Stimulated activated CD4-positive, alpha-beta T cell treated with anti-CD3 and anti-CD28 coated beads, TNF-alpha, amount 100 ng/mL, for 48 hours (primary cell): ENCODE measurements at places on chromosomes 2 and 18.

- DNase-seq = no peak
Measured at GRCh38 chr2:11132036-11132671, 23.1 kb upstream of the SLC66A3 start.

DNA sequence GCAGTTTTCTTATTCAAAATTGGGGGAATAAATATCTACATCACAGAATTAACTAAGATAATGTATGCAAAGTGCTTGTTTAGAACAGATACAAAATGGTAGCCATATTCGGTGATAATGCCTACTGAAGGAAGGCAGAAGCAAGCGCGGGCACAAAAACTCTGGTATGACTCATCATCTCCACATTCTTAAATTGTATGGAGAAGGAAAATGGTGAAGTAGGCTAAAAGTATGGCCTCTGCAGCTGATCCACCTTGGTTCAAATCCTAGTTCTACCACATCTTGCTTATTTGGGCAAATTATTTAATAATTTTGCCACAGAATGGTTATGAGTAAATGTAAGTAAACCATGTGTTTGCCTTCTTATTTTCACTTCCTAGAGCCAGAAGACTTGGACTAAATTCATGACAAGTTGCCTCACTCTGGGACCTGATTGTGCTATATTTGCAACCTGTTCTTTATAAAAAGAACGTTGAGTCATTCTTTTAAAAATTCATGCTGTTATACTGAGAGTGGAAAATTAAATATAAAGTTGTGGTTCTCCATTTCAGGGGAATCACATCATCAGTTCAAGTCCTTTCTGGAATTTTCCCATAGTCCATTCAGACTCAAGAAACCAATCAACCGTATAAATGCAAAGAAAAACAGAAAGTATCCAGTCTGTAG is 9.0 kb upstream of the CDK15 start:
- DNase-seq = no peak

- no peak for DNase-seq
Measured at GRCh38 chr2:12330916-12331315, 385.8 kb upstream of the TRIB2 start.

DNA sequence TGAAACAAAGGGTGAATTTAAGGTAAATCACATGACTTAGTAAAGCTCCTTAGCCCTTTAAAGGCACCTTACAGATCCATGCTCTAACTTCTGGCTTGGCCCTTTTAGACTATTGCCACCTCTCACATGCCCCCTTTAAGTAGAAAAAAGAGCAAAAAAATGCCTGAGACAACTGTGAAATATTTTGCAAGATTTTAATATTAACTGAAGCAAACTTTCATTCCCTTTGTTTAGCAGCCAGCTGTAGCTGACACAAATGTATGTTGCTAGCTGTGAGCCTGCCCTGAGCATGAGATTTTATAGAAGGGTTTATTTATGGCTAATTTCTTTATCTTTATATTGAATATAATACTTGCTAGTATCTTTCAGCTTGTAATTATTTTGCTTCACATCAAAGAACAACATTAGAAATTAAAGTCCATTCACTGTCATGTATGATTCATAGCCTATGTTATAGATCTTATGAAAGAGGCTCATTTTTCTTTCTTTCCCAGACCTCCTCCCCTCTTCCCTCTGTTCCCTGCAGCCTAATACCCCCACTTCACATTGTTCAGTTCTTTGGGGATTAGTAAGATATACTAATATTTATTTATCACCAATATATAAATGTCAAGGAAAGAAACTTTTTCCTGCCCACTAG is 637.2 kb upstream of the ZEB2 start:
- no peak for DNase-seq

GRCh38 chr2:79740879-79741443 is 228.1 kb downstream of the CTNNA2 start:
- DNase-seq = no peak

GRCh38 chr2:66724241-66724640 is 289.3 kb downstream of the MEIS1 start:
- no peak for DNase-seq

DNA sequence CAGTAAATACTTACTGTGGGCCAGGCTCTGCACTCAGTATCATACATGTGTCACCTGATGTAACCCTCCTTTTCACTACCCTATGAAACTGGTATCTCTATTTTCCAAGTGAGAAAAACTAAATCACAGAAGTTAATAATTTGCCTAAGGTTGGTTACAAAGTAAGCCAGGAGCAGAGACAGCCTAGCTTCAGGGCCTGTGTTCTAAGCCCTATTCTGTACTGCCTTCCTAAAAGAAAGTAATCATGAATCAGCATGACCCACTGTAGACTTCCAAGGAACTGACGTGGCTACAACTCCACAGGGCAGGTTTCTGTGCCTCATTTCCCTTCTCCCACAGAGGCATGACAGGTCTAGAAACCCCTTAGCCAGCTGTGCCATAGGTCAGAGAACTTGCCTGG is 14.3 kb downstream of the ZNF142 start:
- DNase-seq = no peak

GRCh38 chr2:198400999-198401398 is 596.6 kb downstream of the PLCL1 start:
- no peak for DNase-seq

- DNase-seq = no peak
Measured at GRCh38 chr2:239961662-239962613, 63.2 kb downstream of the NDUFA10 start.

DNA sequence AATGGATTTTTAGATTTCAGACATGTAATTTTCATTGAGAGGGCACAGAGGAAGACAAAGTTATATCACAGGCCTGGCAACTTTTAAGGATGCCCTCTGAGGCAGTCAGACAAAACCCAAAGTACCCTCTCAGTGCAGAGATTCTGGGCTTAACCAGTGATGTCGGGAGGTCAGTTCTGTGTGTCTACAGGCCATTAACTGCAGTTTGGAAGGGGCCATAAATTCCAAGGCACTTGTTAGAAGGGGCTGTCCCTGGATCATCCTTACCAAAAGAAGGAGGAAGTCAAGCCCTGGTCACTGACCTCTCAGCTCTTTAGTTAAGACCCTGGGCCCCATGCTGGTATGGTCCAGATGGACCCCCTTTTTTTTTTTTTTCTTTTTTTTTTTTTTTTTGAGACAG is 60.7 kb downstream of the LRRFIP1 start:
- DNase-seq = no peak

DNA sequence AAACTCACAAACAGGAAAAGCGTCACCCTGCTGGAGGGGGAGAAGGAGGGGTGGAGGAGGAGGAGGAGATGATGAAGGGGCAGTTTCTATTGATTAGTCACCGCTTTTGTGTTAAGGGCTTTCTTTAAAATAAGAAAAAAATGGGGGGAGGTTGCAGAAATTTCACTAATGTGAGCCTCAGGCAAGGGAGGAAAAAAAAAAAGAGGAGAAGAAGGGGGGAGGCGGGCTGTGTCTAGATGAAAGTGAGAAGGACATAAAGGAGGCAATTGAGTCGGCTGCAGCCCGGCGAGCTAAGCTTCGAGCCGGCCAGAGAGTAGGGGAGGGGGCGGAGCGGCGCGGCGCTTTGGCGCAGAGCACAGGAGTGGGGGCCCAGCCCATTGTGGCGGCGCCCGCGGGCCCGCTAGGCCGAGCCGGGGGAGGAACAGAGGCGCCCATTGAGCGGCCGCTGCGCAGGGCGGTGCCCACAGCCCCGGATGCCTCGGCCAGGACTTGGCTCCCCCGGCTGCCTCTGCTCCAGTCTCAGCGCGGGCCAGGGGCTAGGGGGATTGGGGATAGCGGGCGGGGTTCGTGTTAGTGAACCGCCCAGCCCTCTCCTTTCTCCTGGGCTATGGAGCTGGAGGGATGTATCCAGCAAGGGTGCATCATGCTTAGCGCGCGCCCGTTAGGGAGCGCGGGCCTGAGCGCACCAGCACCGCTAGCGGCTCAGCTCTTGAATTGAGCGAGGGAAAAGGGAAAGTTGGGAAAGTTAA is 7.9 kb downstream of the PAX3 start:
- no peak for DNase-seq

- no peak for DNase-seq
Measured at GRCh38 chr2:64637931-64638330, 15.8 kb downstream of the SERTAD2 start.

DNA sequence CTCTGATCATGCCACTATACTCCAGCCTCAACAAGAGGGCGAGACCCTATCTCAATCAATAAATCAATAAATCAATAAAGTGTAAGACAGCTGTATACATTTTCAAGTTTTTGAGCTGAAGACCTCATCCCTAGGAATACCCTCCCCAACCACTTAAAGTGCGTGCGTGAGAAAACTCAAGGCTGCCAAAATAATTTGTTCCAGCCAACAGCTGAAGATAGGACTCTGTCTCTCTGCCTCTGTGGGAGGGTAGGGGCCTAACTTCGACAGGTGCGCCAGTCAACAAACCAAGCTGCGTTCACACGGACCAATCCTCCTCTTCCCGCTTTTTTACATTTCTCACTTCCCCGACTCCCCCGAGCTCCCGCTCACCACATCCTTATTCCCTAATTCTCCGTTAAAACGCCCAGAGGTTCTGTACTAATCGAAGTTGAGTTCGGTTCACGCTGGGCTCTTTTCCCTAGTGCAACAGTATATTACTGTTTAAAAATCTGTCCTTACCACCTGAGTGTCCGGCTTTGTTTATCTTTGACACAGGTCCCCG is 618 bp downstream of the POLR2D start:
- DNase-seq = no peak

- no peak for DNase-seq
Measured at GRCh38 chr2:217102956-217103355, 243.1 kb upstream of the TNP1 start.

GRCh38 chr2:105627534-105627933 is 117.2 kb upstream of the NCK2 start:
- DNase-seq = no peak

DNA sequence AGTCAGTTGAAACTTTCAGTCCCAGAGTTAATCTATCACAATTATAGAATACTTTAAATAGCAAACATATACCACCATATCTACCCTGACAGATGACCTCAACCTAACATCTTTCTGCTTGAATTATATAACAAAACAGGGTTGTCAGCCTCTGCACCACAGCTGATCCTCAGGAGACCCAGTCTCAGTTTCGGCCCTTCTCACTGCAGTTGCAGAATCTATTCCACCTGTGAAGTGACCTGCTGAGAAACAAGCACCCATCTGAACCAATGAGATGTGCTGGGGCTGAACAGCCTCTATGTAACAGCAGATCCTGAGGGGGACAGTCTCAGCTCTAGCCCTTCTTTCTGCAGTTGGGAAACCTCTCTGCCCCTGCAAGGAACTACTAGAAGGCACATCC is 567.6 kb downstream of the KCNJ3 start:
- no peak for DNase-seq

DNA sequence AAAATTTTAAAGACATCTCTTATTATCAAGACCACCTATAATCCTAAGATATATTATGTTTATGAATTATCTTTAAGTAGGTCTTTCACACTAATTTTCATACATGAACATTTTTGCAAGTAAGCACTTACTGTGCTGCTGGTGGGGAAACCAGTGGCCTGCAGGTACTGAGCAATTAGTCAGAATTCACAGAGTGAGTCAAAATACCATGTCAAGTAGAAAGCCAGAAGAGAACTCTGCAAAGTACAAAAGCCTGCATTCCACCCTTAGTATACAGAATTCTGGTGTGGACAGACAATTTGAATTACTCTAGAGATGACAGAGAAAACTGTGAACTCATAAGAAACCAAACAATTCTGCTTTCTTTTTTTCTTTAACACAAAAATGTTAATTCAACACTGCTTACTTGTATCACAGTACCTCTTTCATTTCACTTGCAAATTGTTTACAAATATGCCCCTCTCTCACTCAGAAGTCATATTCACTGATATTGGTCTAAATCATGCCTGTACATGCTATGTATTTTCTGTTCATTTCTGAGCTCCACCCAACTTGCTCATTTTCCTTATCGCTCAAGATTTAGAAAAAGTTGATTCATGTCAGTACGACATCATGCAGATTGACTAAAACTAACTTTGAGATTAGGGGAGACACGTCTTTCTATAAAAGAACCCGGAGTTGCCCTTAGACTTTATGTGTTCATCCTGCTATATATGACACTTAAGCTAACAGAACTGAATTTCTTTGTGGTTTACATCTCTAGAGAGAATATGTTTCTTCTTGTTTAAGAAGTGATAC is 182.9 kb downstream of the IKZF2 start:
- no peak for DNase-seq

GRCh38 chr2:126635281-126635680 is 20.7 kb upstream of the GYPC start:
- no peak for DNase-seq

DNA sequence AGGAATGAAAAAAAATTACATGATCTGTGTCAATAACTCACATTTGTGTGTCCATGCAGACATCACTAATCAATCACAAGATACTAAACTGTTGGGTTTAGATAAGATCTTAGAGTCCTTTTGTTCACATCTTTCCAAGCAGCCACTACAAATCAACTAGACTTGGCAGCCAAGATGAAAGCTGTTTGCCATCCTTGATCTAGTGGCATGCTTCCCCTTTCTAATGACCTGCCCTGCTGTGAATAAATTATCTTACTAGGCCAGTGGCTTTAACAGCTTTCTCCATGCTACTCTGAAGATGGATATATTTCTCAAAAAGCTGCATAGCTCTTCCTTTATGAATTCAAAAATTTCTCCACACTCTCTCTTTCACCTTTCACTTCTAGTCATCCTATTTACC is 1338.0 kb upstream of the ACVR2A start:
- DNase-seq = no peak

- no peak for DNase-seq
Measured at GRCh38 chr2:37365669-37366068, 21.2 kb downstream of the QPCT start.

DNA sequence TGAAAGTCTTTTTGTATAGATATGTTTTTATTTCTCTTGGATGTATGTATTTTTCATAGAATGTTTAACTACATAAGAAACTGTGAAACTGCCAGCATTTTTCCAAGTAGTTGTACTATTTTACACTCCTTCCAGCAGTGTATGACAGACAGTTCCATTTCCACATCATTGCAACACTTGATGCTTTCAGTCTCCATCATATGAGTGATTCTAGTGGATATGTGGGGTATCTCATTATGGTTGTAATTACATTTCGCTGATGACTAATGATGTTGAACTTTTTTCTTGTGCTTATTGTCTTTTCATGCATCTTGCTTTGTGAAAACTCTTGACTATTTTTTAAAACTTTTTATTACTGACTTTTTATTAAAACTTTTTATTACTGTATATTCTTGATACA is 101.4 kb downstream of the ARHGAP28 start:
- DNase-seq = no peak

- no peak for DNase-seq
Measured at GRCh38 chr2:231667096-231667427, 41.3 kb upstream of the PTMA start.

GRCh38 chr18:76967721-76968472 is 145.5 kb downstream of the ZNF236 start:
- DNase-seq = no peak

- no peak for DNase-seq
Measured at GRCh38 chr2:101725515-101726192, 28.1 kb downstream of the MAP4K4 start.

- no peak for DNase-seq
Measured at GRCh38 chr2:224775647-224776046, 59.5 kb upstream of the CCDC195 start.
